Stimulated activated CD4-positive, alpha-beta T cell treated with anti-CD3 and anti-CD28 coated beads, TNF-alpha, amount 100 ng/mL, for 4 hours (primary cell): ENCODE measurements at places on chromosomes 3 and 15.

GRCh38 chr3:40951636-40952035 lies 247.7 kb upstream of the CTNNB1 start:
- DNase-seq: no peak

GRCh38 chr3:179189759-179190158 lies 41.6 kb downstream of the PIK3CA start:
- no peak for DNase-seq

GRCh38 chr3:157082305-157082982 lies 77.5 kb downstream of the CCNL1 start:
- DNase-seq: no peak

GRCh38 chr3:13136426-13136825 lies 63.2 kb upstream of the IQSEC1 start:
- DNase-seq: no peak

DNA sequence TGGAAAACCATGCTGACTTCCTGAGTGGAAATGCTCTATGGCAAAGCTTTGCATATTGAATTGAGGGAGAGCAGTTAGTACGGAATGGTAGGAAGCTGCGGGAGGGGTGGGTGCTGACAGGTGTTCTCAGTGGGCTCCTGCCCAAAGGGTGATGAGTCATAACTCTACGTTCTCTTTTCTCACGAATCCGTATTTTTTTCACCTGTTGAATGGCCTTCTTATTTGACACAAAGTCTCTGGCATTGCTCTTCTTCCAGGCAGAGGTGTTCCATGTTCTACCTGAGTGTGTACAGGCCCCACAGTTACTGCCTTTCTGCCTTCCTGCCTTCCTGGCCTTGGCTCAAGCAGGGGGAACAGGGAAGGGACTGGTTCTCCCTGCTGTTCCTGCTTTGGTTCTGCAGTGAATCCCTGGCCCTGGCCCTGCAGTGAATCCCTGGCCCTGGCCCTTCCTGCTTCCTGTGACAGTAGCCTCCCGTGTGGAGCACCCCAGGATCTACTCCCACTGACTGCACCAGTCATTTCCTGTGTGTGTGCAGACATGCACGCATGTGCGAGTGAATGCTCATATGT lies 31.9 kb downstream of the TRAK1 start:
- no peak for DNase-seq

GRCh38 chr3:24263069-24263668 lies 231.5 kb downstream of the THRB start:
- no peak for DNase-seq

DNA sequence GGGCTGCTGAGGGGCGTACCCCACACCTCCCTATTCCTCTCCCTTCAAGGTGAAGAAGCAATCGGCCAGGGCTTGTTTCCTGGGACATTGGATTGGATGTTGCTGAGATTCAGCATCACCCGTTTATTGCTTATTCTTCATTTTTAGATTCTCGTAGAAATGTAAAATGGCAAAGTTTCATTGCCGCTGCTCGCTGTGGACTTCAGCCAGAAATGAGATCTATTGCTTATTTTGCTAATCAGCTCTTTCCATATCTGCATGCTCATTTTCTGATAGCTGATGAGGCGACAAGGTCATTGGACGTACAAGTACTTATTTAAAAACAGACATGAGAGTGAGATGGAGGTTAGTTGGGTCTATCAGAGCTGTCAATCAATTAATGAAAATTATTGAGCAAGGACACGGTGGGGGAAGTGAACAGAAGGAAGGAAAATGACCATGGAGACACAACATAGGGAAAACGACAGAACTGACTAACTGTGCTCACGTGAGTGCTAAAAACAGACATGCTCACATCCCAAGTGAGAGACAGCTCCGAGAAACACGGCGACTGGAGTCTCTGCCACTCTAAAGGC lies 471.2 kb downstream of the NR2F2 start:
- DNase-seq: no peak

DNA sequence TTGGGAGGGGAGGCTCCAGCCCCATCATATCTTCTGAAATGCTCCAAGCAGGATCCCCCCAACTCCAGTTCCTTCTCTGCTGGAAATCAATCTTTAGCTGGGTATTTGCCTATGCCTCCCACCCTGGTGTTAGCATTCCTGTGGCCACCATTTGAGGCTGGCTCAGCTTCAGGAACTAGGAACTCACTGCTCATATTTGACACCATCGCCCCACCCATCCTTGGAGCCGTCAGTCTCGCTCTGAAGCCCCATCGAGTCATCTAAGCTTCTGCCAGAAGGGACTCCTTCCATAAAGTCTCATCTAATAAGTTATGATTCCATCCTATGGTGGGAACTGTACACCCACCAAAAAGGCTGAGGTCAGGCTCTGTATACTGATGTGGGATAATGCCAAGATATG lies 26.4 kb downstream of the PRKCD start:
- no peak for DNase-seq

GRCh38 chr15:44729408-44730127 lies 6.8 kb upstream of the TRIM69 start:
- no peak for DNase-seq

GRCh38 chr3:167372138-167372537 lies 8.0 kb downstream of the ZBBX start:
- DNase-seq: no peak

GRCh38 chr3:129769616-129770015 lies 123.9 kb downstream of the TMCC1 start:
- no peak for DNase-seq

- no peak for DNase-seq
Observed at GRCh38 chr15:69456208-69457166, 3.9 kb downstream of the RPLP1 start.

GRCh38 chr3:89104499-89104898 lies 2.9 kb upstream of the EPHA3 start:
- DNase-seq: no peak

DNA sequence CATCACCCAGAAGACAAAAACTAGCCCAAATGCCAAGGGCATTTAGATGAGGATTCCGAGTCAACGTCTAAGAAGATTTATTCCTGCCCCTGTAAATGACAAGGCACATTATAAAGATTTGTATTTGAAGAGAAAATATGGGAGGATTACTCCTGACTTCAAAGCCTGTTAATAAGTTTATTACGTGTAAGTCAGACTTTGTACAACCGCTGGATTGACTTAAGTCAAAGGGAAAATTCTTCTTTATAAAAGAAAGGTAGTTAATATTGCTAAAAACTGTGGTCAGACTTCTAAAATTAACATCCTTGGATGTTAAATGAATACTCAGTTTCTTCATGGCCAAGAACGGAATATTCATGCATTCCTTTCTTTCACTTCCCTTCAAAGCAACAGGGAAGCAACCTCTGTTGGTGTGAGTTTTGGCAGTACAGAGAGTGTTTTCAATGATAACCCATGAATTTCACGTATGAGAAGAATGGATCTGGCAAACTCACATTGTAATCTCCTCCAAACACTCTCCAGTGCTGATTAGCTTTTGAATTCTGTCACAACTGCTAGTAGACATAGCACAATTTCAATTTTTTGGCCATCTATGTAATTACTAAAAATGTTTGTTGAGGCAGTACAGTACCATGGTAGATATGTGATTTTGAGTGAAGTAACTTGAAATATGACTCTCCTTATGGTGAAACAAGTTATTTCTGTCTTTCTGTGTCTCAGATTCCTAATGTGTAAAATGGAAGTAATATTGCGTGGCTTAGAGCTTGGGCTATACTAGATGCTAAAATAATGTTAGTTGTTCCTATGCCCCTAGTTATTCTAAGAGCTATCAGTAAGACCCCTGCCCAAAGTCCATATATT lies 62.0 kb downstream of the PLD1 start:
- no peak for DNase-seq

DNA sequence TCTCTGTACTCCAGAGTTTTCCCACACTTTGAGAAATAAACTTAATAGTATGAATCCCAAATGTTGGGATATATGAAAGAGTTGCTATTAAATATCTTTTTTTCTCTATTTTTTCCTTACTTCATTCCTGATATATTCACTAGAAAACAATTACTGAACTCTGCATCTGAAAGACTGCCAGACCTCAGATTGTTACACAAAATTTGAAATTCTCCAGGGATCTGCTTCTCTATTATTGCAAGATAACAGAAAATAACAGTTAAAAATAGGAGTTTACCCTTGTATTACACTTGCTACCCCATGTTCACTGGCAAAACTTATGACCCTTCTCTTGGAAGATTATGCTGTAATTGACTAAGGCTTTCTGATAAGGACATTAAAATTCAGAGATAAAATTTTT lies 11.7 kb upstream of the P3H2 start:
- no peak for DNase-seq

- no peak for DNase-seq
Observed at GRCh38 chr3:16498130-16498890, 15.2 kb downstream of the RFTN1 start.

GRCh38 chr3:106440672-106441071 lies 571.9 kb upstream of the CBLB start:
- no peak for DNase-seq

- DNase-seq: no peak
Observed at GRCh38 chr3:184305577-184305976, 6.5 kb downstream of the PSMD2 start.

DNA sequence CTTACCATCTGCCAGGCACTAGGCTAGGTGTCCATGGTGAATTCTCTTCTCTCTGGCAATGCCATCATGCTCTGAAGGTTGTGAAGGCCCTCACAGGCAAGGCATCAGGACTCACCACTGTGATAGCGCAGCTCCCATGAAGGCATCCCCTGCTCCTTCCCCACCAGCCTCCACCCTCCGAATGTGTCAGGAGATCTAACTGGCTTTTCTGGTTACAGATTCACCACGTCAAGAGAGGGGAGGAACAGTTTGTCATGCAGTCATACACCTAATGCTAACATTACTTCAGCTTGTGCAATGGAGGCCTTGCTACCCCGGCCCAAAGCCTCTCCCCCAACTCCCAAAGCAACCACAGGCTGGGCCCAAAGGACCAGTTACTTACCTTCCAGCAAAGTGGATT lies 8.9 kb upstream of the CMTM8 start:
- no peak for DNase-seq

- no peak for DNase-seq
Observed at GRCh38 chr15:101647251-101647650, 4.9 kb downstream of the TM2D3 start.

DNA sequence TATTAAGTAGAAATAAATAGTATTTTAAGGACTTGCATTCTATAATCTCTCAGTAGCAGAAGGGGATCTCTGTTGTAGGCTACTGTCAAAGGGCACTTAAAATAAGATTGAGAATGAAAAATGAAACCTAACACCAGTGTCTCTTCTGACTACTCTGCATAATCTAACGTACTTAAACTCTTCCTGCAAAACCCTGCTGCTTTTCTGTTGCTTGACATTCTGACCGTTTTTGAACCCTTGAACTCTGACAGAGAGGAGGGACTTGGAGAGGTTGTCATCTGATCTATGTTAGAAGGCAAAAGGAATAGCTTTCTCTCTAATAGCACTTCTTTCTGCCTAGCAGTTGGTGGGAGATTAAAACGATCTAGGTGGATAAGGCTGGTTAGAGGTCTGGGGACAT lies 204.6 kb downstream of the ZIC1 start:
- DNase-seq: no peak

DNA sequence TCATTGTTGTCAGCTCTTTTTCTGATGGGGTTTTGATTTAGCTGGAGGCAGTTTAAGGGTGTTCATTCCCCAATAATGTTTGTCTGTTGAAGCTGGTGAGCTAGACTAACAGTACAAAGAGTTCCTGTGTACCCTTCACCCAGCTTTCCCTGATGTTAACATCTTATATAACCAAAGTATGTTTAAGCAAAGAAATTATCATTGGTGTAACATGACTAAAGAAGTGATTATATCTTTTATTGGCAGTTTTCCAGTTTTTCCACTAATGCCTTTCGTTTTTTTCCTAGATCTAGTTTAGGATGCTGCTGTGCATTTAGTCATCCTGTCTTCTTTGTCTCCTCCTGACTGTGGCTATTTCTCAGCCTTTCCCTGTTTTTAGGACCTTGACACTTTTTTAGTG lies 165.6 kb downstream of the LPP start:
- DNase-seq: no peak

GRCh38 chr3:10395671-10396070 lies 74.8 kb upstream of the SEC13 start:
- no peak for DNase-seq
